ENCODE measurements at places on chromosomes 3 and 15. TPM values are rescaled to one million over a fixed set of nuclear protein-coding genes. Genes with fewer than 3 reads are reported as not detected.

Gene SELENOT
- total RNA-seq, result 43.9 TPM

Gene SQOR
- total RNA-seq, result 23.2 TPM

Gene FETUB
- not detected for total RNA-seq

Gene ACKR4
- 6.6 TPM for total RNA-seq

Gene TM6SF1
- 6.3 TPM for total RNA-seq

Gene MFN1
- 63.6 TPM for total RNA-seq

Gene OCA2
- 4.9 TPM for total RNA-seq

Gene INSYN1
- total RNA-seq, result 14.8 TPM

Gene CCDC191
- total RNA-seq, result 4.3 TPM

Gene DNAJC17
- 17.3 TPM for total RNA-seq

Gene RPP14
- 29.1 TPM for total RNA-seq

Gene PLD1
- 60.6 TPM for total RNA-seq

Gene ADAMTSL3
- 29.2 TPM for total RNA-seq

Gene CPLX3
- total RNA-seq, result not detected

Gene FANCD2
- 12.7 TPM for total RNA-seq

Measured in tongue (tissue), 3 donors.